Liver (tissue), 10 donors: ENCODE measurements at places on chromosomes 3 and 15. TPM values are rescaled to one million over a fixed set of nuclear protein-coding genes. Genes with fewer than 3 reads are reported as not detected.

Gene FBN1
- total RNA-seq = 20.1 TPM

Gene DLL4
- total RNA-seq = 3.8 TPM

Gene CX3CR1
- 0.33 TPM for total RNA-seq

Gene TBCCD1
- total RNA-seq = 15.5 TPM

Gene FOXL2
- total RNA-seq = not detected

GRCh38 chr15:88644741-88645140 is 5.9 kb downstream of the ISG20 start:
- H3K27ac ChIP-seq = no peak overlapping the region
- H3K4me1 ChIP-seq = peaks cover 29% of the 10 kb centered on the region
- H3K36me3 ChIP-seq = no peaks in the 10 kb centered on the region
- H3K4me3 ChIP-seq = no peak overlapping the region
- no peaks in the 10 kb centered on the region for H3K27me3 ChIP-seq

- no peaks in the 10 kb centered on the region for H3K36me3 ChIP-seq
- H3K4me1 ChIP-seq = no peaks in the 10 kb centered on the region
- H3K27ac ChIP-seq = no peak overlapping the region
- H3K27me3 ChIP-seq = no peaks in the 10 kb centered on the region
- DNase-seq = no peak
Measured at GRCh38 chr3:97691354-97691753, 73.2 kb upstream of the ARL6 start.

DNA sequence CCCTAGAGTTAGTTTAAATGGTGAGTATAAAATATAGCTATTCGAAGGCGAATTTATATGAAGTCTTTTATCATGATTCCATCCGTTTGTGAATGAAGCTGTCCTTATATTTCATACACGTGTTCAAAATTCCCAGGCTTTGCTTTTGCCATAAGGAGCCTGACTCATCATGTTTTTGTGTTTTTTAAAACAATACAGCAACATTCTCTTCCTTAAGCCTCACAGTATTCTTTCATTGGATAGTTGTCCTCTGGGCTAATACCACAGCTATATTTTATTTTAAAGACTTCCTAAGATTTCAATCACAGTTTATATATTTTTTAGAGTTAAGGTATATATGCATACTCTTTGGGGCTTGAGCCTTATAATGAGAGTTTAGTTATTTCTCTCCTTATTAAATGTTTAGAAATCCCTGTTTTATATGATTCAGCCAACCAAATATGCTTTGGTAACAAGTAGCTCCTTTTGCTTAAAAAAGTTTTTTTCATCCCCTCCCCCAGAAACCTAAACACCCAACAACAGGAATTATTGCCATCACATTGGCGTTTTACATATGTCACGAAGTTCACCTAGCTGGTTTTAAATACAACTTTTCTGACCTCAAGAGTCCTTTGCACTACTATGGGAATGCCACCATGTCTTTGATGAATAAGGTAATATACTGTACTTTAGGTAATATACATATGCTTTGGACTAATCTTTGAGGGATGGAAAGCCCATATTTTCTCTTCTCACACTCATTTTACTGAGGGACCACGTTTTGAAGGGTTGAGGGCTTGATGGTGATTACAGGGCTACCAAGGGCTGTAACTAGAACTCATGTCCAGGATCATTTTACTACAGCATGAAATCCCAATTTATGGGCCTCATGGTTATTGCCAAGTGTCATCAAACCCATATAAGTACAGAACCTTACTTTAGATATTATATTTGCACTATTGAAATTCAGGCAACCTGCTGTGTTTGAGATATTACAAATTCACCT is 28.5 kb downstream of the ST3GAL6 start:
- no peak overlapping the region for H3K27ac ChIP-seq
- no peak overlapping the region for H3K4me3 ChIP-seq
- peaks cover 14% of the 10 kb centered on the region for H3K36me3 ChIP-seq
- no peaks in the 10 kb centered on the region for H3K27me3 ChIP-seq
- DNase-seq = no peak

- no peaks in the 10 kb centered on the region for H3K36me3 ChIP-seq
- peaks cover 14% of the 10 kb centered on the region for H3K4me1 ChIP-seq
- H3K27me3 ChIP-seq = no peaks in the 10 kb centered on the region
- no peak for DNase-seq
Measured at GRCh38 chr3:14335774-14336748, 66.3 kb upstream of the SLC6A6 start.

- DNase-seq = no peak
- no peak overlapping the region for H3K27ac ChIP-seq
- no peaks in the 10 kb centered on the region for H3K36me3 ChIP-seq
Measured at GRCh38 chr15:47439146-47440111, 277.9 kb upstream of the SEMA6D start.

DNA sequence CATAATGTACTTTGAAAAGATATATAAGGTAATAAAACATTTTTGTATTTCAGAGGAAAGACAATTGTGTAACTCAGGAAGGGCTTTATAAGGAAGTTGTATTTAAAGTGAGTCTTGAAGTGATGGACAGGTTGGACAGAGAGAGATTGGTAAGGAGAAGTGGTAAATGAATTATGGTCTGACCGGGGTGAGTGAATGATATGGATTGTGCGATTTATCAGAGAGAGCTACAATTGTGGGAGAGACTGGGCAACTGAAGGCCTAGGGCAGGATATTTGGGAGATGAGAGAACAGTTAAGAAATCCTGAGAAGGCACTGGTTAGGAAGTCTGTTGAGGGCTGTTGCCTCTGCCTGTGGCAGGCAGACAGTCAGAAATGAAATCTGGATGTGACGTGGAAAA is 14.8 kb downstream of the IL1RAP start:
- no peaks in the 10 kb centered on the region for H3K27me3 ChIP-seq
- peaks cover 5% of the 10 kb centered on the region for H3K36me3 ChIP-seq
- no peak for DNase-seq
- H3K27ac ChIP-seq = no peak overlapping the region

DNA sequence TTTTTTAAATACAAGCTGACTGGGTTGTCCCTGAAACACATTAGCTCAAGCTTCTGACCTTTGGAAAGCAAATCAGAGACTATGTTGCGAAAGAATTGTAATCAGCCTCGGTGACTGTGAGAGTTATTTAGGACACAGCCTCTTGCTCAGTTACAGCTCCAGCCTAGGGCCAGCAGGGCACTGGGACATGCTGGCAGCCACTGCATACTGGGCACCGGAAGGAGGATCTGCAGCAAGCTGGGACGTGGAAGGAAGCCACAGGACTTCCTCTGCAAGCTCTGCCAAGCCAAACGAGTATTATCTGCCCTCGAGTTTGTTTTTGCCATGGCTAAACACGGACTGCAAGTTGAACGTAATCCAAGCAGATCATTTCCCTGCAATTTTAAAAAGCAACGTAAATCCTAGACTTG is 24.4 kb upstream of the COPG1 start:
- peaks cover 32% of the 10 kb centered on the region for H3K4me1 ChIP-seq
- peak; percentile 55 for DNase-seq
- no peaks in the 10 kb centered on the region for H3K36me3 ChIP-seq
- no peaks in the 10 kb centered on the region for H3K27me3 ChIP-seq
- peak overlapping the region; percentile 24 for H3K4me3 ChIP-seq

DNA sequence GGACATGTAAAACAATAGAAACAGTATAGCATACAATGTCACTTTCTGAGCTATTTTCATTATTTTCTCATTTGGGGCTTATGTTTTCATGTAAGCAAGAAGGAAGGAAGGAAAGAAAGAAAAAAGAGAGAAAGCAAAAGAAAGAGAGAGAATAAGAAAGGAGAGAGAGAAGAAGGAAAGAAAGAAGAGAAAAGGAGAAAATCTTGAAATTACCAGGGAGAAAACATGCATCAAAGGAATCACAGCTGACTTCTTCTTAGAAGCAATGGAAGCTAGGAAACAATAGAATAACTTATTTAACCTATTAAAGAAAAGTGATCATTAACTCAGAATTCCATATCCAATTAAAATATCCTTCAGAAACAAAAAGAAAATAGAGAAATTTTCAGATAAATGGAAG is 471.5 kb downstream of the OCA2 start:
- no peaks in the 10 kb centered on the region for H3K36me3 ChIP-seq
- no peak overlapping the region for H3K4me3 ChIP-seq
- no peak overlapping the region for H3K27ac ChIP-seq
- no peaks in the 10 kb centered on the region for H3K4me1 ChIP-seq

DNA sequence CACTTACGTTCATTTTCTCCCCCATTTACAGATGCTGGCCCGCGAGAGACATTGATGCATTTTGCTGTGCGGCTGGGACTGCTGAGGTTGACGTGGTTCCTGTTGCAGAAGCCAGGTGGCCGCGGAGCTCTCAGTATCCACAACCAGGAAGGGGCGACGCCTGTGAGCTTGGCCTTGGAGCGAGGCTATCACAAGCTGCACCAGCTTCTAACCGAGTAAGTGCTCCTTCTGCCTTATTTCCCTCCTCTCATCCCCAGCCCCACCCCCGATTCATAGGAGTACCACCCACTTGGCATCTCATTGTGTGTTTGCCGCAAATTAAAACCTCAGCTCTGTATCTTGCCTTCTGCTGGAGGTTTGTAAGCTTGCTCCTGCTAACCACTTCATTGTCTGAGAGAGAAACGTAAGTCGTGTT is 163.3 kb downstream of the AKAP13 start:
- no peak for DNase-seq
- no peaks in the 10 kb centered on the region for H3K4me1 ChIP-seq
- no peaks in the 10 kb centered on the region for H3K27me3 ChIP-seq
- H3K4me3 ChIP-seq = no peak overlapping the region

- no peaks in the 10 kb centered on the region for H3K27me3 ChIP-seq
- H3K4me3 ChIP-seq = no peak overlapping the region
- peaks cover 14% of the 10 kb centered on the region for H3K4me1 ChIP-seq
- no peak for DNase-seq
- H3K36me3 ChIP-seq = no peaks in the 10 kb centered on the region
- H3K27ac ChIP-seq = peak overlapping the region; percentile 56
Measured at GRCh38 chr3:194521510-194522260, 34.9 kb upstream of the ATP13A3 start.
